Caco-2 (cell line): ENCODE measurements at places on chromosomes 16 and 17.

DNA sequence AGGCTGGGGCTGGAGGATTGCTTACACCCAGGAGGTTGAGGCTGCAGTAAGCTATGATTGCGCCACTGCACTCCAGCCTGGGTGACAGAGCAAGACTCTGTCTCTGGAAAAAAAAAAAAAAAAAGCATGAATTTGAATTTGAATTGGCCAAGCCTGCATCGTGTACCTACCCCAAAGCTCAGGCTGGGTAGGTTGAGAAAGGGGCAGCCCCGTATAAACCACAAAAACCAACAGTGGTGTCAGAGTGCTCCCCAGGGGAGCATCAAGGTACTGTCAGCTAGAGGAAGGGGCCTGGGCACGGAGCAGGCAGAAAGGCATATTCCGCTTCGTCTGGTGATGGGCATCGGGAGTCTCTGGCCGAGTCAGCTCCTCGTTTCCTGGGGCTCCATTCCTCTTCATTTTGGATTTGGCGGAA, 40.9 kb downstream of the RAP1GAP2 start:
- no peak for DNase-seq

DNA sequence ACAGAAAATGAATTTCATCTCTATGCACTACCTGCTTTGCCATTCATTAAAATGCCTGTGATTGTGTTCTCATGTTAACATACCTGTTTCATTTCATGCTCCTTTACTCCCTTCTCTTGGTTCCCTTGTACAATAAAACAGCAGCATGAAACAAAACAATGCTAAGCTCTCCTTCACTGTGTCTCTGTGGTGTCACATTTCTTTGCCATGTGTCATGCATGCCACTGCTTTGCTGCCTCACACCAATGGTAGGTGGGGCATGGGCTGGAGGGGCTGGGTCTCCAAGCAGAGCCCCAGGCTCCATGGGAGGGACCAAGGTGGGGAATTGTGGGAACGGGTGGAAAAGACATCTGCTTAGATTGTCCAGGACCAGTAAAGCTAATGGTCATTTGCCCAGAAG, 83.6 kb downstream of the RGS9 start:
- peak; percentile 69 for DNase-seq

GRCh38 chr16:72241930-72242329, 70.0 kb upstream of the PMFBP1 start:
- DNase-seq, result peak; percentile 61

DNA sequence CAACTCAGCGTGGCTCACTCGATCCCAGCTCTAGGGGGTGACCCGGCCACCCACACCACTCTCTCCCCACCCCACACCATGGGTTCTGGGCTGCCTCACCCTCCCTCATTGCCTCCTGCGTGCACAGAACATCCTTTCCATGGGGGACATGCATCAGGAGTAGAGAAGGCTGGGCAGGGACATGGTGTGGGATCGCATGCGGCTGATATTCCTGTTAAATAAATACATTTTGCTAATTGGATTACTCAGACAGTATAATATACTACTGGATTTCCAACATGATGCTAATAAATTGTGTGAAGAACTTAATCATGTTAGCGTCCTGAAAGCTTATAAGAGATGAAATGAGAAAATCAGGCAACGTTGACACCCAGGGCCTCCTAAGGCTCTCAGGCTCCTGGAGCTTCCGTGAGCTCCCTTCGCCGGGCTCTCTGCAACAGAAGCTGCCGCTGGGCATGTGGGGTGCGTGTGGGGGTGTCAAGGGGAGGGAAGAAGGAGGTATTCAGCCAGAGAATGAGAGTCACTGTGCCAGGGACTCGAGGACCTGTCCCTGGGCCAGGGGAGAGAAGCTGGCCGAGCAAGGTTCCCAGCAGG, 173.1 kb upstream of the TNRC6C start:
- DNase-seq, result no peak

DNA sequence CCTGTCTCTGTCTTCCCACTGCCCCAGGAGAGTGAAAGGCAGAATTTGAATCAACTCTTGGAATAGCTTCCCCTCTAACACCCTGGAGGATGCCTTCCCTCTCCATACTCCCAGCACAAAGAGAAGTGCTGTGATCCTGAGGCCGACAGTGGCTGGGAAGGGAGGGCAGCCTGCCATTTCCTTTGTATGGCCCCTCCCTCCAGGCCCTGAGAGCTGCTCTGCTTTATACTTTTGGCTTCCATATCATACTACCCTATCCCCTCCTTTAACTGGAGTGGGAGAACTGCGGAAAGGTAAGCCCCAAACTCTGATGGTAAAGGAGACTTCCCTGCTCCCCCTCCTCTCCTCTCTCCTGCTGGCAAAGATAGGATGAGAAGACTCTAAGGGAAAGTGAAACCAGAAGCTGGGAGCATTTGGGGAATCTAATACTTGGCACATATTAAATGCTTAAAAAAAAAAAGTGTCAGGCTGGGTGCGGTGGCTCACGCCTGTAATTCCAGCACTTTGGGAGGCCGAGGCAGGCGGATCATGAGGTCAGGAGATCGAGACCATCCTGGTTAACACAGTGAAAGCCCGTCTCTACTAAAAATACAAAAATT, 4.1 kb upstream of the MED24 start:
- no peak for DNase-seq
